ENCODE measurements at places on chromosomes 5 and 9. TPM values are rescaled to one million over a fixed set of nuclear protein-coding genes. Genes with fewer than 3 reads are reported as not detected.

GRCh38 chr5:66814146-66814991 is 218.2 kb downstream of the MAST4 start:
- no peak for DNase-seq

DNA sequence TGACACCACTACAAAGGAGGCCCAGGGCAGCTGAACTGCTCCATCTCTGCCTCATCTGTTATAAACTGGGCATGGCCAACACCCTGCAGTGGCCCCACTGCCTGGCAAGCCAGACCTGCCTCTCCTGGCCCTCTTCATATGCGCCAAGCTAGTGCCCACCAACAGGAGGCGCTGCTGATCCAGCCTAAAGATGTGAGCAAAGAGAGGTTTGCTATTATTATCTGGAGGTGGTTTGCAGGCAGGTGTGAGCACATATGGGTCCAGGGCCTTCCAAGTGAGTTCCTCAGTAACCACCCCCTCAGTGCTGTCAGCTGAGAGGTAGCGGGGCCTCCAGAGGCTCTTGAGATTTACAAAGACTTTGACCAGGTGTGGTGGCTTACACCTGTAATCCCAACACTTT is 232.2 kb downstream of the SYK start:
- DNase-seq, result peak; percentile 59

GRCh38 chr9:110048403-110048975 is 159.5 kb downstream of the C9orf152 start:
- DNase-seq, result peak; percentile 88

DNA sequence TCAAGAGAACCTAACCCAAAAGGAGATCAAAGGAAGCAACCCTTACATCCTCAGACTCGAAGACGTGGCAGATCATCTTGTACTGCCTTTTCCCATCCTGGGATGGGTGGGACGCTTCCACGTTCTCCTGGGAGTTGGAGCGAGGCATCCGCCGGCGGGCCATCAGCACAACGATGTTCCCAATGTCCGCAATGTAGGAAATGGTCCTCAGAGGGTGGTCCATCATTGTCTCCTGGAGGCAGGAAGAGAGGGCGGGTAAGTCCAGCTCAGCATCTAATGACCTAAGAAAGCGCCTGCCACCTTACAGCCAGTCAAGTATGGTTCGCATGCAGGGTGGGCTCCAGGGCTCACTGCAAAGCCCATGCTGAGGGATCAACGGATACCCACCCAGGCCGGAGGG is 131.2 kb downstream of the ENTREP1 start:
- no peak for DNase-seq

- DNase-seq, result no peak
Measured at GRCh38 chr9:129509533-129509928, 111.4 kb downstream of the C9orf50 start.

DNA sequence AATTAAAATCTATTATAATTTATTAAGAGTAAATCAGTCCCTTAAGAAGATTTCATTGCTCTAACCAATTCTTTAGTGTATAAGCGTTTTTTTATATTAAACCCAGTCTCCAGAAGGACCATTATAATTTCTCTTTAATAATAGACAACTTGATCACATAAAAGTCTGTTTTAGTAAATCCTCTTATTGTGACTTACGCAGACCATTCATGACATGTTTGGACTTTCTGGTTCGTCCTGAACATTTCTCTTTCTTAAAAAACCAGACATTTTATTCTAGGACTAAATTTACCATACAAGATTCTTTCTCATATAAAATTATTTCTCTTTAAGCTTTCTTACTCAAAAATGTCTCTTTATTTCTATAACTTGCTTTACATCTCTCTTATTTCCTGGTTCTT is 196.2 kb upstream of the RAI14 start:
- no peak for DNase-seq

DNA sequence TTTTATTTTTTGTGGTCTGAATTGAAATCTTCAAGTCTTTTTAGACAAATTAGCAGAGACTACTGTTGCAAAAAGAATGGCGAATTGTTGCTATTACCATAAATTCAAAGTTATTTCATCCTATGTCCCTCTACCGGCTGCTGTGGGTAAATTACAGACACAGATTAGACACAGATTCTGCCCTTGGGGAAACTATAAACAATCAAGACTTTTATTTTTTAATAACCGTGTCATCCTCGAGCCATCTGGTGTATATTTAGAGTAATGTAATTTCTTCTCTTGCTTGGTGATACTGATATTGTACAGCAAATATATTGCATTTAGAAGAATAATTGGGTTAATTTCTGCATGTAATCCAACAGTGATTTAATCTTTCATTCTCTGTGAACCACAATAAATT is 228.0 kb upstream of the ADAMTSL1 start:
- no peak for DNase-seq

DNA sequence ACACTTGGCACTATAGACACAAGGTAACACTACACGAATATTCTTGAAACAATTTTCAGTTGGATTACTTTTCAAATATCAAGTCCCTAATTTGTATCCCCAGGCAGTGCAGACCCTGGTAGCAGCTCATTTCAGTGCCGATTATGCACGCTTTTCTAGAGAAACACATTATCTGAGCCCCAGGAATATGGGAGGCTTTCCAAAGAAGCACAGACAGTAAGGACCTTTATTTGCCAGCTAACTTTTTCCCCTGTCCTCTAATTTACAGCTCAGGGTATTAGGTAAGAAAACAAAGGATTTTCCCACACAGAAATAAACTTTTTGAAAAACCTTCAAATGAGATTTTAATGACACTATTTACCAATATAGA is 852.3 kb upstream of the DMAC1 start:
- DNase-seq, result no peak

GRCh38 chr5:154618696-154619095 is 136.5 kb upstream of the LARP1 start:
- DNase-seq, result no peak

- DNase-seq, result no peak
Measured at GRCh38 chr5:8729437-8729836, 816.4 kb downstream of the SEMA5A start.

DNA sequence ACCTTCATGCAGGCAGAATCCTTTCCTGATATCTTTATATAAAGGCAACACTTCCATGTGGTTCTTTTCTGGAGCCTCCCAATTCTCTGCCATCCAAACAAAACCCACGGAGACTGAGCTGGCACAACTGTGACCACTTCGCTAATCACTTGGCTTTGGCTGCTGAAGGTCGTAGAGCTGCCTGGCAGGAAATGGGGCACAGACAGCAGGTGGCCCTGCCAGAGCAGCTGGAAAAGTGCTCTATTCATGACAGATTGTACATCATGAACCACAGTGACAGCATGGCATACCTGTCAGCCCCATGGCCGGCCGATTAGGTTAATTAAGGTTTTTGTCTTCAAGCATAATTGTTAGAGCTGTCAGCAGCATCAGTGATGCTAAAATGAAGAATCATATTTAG is 141.9 kb upstream of the ANKRD55 start:
- DNase-seq, result no peak

DNA sequence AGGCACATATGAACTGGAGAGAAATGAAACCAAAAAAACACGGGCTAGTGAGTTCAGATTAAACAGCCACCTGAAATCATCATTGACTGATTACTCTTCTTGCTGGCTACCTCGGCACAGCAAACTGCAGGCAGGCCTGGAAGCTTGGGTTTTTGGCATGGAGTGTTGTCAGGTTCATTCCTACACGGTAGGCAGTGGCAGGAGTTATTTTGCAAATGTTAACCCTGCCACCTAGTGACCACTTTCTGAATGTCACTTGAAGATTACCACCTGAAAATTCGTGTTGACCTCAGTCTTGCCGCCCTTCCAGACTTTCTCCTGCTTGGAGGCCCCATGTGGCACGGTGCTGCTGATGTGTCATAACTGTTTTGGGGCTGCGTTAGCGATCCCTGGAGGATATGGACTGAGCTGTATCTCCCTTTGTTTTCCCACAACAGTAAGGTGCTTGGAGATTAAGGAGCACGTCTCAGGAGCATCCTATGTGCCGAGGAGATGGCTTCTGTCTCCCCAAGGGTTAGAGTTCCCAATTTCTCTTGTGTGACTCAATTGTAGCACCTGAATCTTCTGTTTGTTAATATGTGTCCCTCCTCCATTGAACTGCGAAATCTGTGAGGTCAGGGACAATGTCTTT is 12.7 kb upstream of the CD180 start:
- no peak for DNase-seq

- DNase-seq, result no peak
Measured at GRCh38 chr5:90131383-90132133, 278.0 kb downstream of the CETN3 start.

DNA sequence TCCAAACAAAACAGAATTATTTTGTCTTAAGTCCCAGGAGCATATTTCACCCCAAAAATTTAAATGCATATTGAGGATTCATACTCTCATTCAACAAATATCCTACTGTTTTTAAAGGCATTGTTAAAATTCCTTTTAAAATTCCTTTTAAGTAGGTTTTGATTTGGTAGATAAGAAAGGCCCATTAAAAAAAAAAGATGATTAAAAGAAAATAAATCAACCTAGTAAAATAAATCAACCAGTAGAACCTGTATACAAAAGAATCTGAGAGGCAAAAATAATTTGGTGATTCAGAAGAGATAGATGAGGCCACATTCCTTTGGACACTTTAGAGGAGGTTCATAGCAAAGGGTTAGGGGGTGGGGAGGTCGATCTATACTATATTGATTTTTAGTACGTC is 585.3 kb upstream of the TLE4 start:
- DNase-seq, result no peak

DNA sequence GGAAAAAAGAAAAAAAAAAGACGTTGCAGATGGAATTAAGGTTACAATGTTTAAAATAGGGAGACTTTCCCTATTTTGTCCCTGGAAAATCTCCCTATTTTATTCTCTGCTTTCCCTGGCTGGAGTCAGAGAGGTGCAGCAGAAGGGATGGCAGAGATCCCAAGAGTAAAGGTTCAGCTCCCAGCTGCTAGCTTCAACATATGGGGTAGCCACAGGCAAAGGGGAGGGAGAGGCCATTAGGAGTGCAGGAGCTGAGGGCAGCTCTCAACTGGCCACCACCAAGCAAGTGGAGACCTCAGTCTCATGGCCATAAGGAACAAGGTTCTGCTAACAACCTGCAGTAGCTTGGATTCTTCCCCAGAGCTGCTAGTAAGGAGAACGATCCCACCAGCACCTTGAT is 367.0 kb upstream of the DAP start:
- DNase-seq, result no peak

GRCh38 chr5:170617533-170618490 is 114.0 kb downstream of the KCNIP1 start:
- DNase-seq, result no peak

DNA sequence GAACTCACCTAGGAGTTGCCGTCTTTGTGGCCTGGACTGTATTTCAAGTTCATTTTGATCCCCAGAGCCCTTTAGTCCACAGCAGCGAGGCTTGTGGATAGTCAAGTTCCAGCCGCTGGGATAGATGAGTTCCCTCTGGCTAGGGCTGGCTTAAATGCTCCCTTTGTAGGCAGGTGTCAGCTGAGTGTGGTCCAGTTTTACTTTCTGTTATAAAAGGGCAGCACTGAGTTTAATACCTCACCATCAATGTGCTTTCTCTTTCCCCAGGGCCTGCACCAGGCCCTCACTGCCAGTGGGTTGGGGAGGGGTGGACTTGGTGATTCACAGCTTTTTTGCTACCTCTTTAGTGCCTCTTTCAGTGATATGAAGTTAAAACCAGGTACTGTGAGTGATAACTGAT is 188.2 kb downstream of the SLCO4C1 start:
- no peak for DNase-seq

GRCh38 chr5:143400541-143401226 is 2.8 kb downstream of the NR3C1 start:
- peak; percentile 58 for DNase-seq

DNA sequence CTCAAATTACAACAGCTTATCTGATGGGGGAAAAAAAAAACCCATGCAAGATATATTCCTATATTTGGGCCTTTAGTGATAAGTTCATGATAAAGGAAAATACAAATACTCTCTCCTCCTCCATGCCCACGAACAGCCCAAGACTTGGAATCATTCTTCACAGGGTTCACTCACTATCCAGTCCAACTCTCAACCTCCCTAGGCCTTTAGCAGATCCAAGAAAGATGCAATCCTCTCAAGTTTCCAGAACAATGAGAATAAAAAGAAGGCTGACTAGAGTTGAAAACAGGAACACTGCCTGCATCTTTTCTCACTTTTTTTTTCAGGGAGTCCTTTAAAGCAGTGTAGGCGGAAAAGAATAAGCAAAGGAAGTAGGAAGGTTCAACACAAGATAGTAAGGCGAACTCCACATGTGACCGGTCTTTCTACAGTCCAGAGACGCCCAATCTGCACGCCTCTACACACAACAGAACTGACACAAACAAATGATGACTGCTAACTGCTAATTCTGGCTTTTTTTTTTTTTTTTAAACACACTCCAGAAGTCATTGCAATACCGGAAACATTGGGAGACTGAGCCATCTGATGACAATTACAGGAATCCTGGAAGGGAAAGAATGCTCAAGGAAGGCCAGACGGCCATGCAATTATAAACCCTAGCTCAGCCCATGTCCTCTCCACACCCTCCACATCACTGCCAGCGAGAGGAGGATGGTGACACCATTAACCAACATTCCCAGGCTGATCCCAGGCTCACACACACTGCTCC is 75.4 kb downstream of the BNC2 start:
- DNase-seq, result no peak

- DNase-seq, result no peak
Measured at GRCh38 chr9:98607152-98607551, 101.6 kb downstream of the GABBR2 start.

DNA sequence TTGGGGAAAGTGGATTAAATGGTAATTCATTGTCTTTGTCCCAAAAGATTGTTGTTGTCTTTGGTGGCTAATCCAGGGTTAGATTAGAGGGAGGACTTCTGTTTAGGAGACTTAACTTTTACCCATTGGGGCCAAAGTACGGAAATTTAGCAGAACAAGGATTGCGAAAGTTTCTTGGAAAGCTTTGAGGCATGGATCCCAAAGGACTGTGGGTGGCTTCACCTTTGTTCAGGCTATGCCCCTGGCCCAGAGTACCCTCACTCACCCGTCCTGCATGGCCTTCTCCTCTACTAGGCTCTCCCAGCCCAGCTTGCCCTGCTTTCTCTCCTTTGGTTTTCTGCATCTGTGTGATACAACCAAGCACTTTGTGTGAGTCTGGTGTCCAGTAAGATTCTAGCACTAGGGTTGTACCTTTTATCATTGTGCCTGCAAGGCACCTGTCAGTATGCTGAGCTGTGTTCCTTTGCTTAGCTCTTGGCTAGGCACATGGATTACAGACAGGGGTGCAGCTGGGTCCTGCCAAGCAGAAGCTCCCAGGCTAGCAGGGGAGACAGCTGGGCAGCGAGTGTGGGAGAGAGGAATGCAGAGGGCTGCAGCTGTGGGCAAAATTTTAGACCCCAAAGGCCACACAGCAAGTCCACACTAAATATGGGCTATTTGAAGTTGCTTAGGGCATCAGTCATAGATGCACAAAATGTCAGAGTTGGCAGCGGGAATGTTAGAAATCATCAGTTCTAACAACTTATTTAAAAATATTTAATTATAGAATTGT is 3.2 kb downstream of the PPARGC1B start:
- no peak for DNase-seq

APBA1 gene
- 11.1 TPM for total RNA-seq

PCSK1 gene
- total RNA-seq, result 0.09 TPM

TBC1D9B gene
- total RNA-seq, result 132 TPM

GMCL2 gene
- total RNA-seq, result not detected

SPATA31D4 gene
- not detected for total RNA-seq

KIF4B gene
- total RNA-seq, result not detected

PCDHAC2 gene
- 2.4 TPM for total RNA-seq

CXCL14 gene
- 184 TPM for total RNA-seq

ENTPD2 gene
- total RNA-seq, result 24.3 TPM

FSTL4 gene
- total RNA-seq, result not detected

ANKDD1B gene
- total RNA-seq, result 3.6 TPM

FOXD4L6 gene
- not detected for total RNA-seq

HACD4 gene
- total RNA-seq, result 6.4 TPM

MUSK gene
- 0.62 TPM for total RNA-seq

GPSM1 gene
- total RNA-seq, result 43.7 TPM
